ENCODE measurements at places on chromosomes 1 and 21.

DNA sequence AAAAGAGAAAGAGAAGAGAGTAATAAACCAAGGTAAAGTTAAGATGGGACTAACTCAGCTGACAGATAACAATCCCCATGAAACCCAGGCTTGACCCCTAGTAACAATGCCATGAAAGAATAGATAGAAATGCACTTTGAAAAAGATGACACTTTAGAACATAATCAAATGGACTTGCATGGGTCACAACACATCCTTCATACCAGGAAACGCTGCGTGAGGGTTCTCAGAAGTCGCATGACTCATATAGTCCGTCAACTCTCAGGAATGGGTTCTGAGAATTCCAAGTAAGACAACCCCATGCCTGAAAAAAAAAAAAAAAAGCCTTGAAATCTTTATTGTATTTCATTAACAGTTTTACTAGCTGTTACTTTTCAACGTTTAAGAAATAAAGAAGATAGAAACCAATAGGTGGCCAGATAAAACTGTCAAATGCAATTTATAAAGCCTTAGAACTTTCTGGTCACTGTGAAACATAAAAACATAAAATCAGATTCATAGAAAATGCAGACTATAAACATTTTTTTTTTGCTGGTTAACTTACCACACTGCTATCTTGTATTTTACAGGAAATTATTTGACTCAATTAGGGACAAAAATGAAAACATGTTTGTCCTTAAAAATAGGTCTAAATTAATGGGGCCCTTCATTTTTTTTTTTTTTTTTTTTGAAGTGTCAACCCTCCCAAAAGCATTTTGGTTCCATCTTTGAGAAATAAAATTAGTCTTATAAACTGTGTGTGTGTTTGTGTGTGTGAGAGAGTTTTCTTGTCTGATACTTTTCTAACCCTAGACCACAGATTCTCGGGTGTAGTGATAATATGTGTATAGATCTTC, 202.1 kb downstream of the NCAM2 start:
- peak overlapping the region; percentile 39 for H3K27ac ChIP-seq
- H3K27me3 ChIP-seq = no peaks in the 10 kb centered on the region
- H3K36me3 ChIP-seq = no peaks in the 10 kb centered on the region
- no peaks in the 10 kb centered on the region for H3K4me1 ChIP-seq
- H3K4me3 ChIP-seq = peak overlapping the region; percentile 34
- DNase-seq = no peak

- H3K4me1 ChIP-seq = peaks cover 13% of the 10 kb centered on the region
- no peaks in the 10 kb centered on the region for H3K27me3 ChIP-seq
- DNase-seq = no peak
Observed at GRCh38 chr1:37605806-37606474, 10.2 kb upstream of the GNL2 start.

GRCh38 chr1:111281411-111281810, 9.2 kb upstream of the CHIA start:
- H3K4me3 ChIP-seq = no peak overlapping the region
- H3K4me1 ChIP-seq = no peaks in the 10 kb centered on the region
- H3K27me3 ChIP-seq = no peaks in the 10 kb centered on the region
- H3K27ac ChIP-seq = no peak overlapping the region
- no peaks in the 10 kb centered on the region for H3K36me3 ChIP-seq

DNA sequence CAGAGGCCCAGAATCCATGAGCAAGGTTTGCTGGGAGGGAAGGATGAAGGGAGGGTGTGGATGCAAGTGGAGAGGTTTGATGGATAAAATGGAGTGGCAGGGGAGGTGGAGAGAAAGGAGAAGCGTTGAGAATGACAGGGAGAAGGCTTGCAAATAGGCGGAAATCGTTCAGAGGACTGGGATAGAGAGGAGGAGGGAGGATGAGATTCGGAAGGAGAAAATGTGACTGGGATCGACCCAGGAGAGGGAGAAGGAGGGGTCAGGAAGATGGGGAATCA, 376 bp downstream of the AVPR1B start:
- H3K4me3 ChIP-seq = peak overlapping the region; percentile 35
- no peak overlapping the region for H3K27ac ChIP-seq
- H3K27me3 ChIP-seq = peaks cover 15% of the 10 kb centered on the region
- H3K36me3 ChIP-seq = no peaks in the 10 kb centered on the region

- H3K4me1 ChIP-seq = no peaks in the 10 kb centered on the region
- H3K4me3 ChIP-seq = no peak overlapping the region
- peaks cover 23% of the 10 kb centered on the region for H3K36me3 ChIP-seq
- no peak overlapping the region for H3K27ac ChIP-seq
Observed at GRCh38 chr1:52994656-52995055, 67.4 kb upstream of the PODN start.

DNA sequence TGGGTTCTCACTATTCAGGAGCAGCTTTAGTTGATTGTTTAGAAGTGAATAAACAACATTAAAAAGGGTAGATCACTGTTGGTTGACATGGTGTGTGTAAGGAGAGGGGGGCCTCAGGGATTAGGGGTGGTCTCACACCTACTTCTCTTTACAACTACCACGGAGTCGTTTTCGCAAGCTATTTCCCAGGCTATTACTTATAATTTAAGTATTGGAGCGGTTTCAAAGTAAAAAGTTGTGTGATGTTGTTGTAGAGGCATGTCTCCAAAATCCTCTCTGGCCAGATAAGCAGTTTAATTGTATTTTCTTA, 1.3 kb downstream of the GPSM2 start:
- H3K36me3 ChIP-seq = no peaks in the 10 kb centered on the region
- no peaks in the 10 kb centered on the region for H3K27me3 ChIP-seq
- H3K27ac ChIP-seq = no peak overlapping the region
- H3K4me3 ChIP-seq = peak overlapping the region; percentile 85
